ENCODE measurements at places on chromosomes 6 and 20.

DNA sequence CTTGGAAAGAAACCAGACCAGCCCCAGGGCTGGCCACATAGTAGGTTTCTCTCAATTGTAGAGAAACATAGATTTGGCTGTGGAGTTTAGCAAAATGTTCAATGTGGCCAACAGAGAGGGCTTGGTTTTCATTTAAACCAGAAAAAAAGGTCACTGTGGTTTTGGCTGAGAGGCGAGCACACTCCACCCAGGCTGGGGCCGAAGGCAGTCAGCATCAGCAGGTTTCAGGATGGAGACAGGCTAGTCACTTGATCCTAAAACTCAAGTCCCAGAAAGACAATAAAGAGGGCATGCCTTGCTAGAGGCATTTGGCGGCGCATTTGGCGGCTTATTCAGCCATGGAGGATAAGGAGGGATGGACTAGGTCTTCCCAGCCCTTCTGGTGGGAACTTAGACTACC, 73.1 kb downstream of the PRND start:
- DNase-seq, result peak; percentile 30

DNA sequence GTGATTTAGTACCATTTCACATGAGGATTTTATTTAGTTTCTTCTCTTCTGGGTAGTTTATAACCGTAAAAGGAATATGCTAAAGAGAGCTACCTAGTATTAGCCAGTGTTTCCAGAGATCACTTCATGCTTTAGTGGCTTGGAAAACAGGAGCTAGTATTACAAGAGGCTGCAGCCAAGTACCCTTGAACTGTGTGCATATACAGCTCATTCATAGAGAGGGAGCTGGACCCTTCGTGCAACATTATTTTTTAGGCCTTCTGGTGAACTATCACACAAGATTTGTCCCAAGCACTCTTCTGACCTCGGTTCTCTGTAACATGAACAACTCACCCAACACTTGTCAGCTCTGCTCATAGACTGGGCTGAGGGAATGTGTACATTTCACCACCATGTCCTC, 74.9 kb upstream of the RIN2 start:
- DNase-seq, result no peak

DNA sequence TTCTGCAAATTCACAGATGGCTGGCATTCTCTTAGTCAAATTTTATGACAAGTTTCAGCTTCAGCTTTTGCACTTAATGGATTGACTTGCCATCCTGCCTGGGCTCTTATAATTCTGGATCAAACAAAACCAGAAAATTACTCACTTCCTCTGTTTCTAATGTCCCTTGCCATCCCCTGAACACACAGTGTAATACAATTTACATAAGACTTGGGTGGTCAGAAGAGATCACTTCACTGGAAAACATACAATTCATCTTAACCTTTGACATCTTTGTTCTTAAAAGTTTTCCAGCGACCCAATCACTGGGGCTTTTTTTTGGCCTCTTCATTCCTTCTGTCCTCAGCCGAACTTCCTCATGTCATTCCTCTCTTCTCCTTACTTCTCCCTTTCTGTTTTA, 199.0 kb downstream of the ARHGAP18 start:
- DNase-seq, result peak; percentile 55

DNA sequence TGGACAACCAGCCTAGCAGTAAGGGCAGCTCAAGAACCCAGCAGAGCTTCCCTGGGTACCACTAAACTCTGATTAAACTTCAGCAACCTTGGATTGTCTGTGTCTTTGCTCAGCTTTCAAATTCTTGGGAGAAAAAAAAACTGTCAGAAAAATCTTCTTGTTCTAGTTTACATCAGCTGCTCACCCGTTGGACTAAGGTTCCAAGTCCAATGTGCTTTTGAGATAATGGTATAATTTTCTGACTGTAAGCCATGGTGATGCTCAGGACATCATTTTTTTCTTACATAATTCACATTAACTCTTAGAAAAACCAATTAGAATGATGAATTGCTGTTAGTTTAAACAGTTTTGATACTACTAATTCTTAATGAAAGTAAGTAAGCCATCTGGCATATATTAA, 145.8 kb downstream of the COL9A1 start:
- no peak for DNase-seq

- DNase-seq, result peak; percentile 48
Measured at GRCh38 chr20:3447321-3447720, 23.5 kb upstream of the ATRN start.

DNA sequence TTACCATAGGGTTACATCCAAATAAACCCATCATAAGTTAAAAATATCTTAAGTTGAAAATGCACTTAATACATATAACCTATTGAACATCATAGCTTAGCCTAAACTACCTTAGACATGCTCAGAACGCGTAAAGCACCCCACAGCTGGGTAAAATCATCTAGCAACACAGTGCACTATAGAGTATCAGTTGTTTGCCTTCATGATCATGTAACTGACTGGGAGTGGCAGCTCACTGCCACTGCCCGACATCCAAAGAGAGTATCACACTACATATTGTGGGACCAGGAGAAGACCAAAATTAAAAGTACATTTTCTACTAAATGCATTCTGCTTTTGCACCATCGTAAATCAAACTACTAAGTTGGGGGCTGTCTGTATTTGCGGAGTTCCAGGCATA, 31.7 kb downstream of the THEMIS start:
- DNase-seq, result no peak

DNA sequence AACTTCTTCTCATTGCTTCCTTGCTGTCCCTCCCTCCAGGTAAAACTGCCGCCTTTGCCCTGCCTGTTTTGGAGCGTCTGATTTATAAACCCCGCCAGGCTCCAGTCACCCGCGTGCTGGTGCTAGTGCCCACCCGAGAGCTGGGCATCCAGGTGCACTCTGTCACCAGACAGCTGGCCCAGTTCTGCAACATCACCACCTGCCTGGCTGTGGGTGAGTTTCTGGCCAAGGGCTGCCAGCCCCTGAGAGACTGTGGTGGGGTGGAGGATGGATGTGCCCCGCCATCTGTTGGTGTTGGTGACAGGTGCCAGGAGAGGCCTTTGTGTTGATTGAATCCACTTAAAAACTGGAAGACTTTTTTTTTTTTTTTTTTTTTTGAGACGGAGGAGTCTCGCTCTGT, 9.5 kb downstream of the DDX27 start:
- no peak for DNase-seq

DNA sequence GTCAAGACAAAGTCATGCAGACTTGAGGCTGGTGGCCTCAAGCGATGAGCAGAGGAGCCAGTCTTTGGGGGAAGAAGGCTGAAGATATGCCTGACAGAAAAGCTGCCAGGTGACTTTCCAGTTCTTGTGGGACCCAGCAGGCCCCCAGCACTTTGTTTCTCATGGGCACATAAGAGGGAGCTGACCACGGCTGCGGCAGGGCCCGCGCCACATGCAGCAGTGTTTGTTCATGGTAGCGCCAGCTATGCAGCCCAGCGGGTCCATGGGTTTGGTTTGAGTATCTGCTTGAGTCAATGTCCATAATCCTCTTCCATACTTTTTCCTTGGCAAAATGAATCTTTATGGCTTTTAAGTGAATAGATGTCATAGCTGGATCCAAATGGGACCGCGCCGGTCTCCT, 91.0 kb upstream of the LY86 start:
- no peak for DNase-seq

- DNase-seq, result no peak
Measured at GRCh38 chr20:37358366-37359150, 12.6 kb downstream of the SRC start.

DNA sequence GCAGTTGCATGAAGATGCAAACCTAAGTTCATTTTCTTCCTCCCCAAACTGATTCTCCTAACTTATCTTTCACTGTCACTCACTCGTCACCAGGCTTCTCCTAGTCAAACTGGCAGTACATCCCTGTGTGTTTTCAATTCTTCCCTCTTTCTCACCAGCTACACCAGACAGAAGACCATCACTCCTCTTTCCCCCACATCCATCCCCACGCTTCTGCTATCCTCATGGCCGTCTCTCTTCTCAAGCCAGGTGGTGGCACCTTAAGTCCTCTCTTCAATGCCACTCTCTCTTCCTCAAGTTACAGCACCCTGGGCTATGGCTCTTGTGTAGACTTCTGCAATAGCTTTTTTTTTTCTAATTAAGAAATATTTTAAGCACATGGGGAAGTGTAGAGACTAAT, 14.4 kb upstream of the TREM2 start:
- no peak for DNase-seq

DNA sequence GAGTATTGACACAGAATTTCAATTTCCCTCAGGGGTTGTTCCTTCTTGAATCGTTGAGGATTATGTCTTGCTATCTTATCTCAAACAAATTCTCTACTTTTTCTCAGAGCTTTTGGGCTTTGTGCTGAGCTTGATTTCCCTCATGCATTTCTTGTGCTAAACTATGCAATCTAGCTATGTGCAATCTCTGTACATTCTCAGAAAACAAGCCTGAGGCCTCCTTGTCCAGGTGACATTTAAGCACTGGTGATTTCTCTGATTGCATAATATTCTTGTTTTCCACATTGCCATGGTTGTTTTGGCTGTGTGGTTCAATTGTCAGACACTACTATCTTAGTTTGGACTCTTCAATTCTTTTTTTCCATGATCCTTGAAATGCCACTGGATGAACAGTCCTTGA, 81.2 kb upstream of the MAN1A1 start:
- DNase-seq, result no peak

Measured in suppressor macrophage (primary cell).